ENCODE measurements at places on chromosomes 6 and 20.

GRCh38 chr20:54134445-54135220 is 39.2 kb downstream of the CYP24A1 start:
- DNase-seq: no peak

GRCh38 chr6:143098054-143098671 is 37.5 kb downstream of the AIG1 start:
- DNase-seq: no peak

GRCh38 chr6:169428532-169428931 is 174.9 kb upstream of the THBS2 start:
- DNase-seq: no peak

DNA sequence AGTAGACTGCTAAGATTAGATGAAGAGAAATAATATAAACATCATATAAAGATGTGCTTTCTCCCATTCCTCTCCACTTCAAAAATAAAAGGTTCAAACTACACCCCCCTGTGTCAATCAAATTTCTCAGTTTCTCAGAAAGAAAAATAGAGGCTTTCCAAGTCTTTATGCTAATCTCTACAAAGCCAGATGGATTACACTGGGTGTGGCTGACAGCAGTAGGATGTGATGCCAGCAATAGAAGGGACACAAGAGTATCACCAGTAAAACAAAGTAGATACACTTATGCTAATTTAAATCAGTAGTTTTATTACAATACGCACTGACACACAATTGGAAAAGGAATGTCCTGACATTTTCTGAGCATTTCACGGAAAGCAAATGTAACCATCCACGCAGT is 353.4 kb downstream of the RNGTT start:
- DNase-seq: no peak
